ENCODE measurements at places on chromosomes 11 and 22. TPM values are rescaled to one million over a fixed set of nuclear protein-coding genes. Genes with fewer than 3 reads are reported as not detected.

DNA sequence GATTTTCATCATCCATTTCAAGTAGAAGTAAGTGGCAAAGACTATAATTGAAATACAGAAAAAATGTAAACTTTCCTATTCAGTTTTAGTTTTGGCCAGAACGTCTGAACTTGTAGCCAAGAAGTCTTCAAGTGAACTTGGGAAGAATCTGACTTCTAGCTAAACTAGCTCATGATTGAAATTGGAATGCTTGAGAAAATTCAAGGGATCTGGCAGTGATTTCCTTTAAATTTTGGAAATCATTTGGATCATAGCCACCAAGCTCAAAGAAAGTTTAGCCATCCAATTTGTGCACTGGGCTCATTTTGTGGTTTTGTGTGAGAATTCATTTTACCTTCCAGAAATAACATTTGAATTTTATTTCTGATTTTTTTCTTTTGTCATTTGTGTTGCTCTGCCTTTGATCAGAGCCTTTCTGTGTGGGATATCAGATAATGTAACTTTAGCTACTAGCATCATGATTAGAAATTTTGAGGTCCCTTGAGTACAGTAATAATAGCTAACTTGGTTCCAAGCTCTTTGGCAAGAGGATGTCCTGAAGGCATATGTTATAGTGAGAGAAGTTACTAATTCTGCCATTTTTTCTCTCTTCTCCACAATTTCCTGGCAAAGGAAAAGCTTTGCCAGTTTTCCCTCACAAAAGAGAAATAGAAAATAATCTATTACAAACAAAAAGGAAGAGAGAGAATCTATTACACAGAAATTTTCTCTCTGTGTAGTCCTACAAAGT lies 2123.7 kb upstream of the RAG2 start:
- DNase-seq = no peak

Gene BBOX1
- polyA plus RNA-seq = not detected

Gene SPON1
- polyA plus RNA-seq = 0.74 TPM

GRCh38 chr11:37072538-37073055 lies 474.6 kb upstream of the RAG2 start:
- DNase-seq = no peak

Gene CENPM
- polyA plus RNA-seq = 9.3 TPM

- DNase-seq = no peak
Measured at GRCh38 chr11:10991393-10991792, 133.5 kb upstream of the ZBED5 start.

DNA sequence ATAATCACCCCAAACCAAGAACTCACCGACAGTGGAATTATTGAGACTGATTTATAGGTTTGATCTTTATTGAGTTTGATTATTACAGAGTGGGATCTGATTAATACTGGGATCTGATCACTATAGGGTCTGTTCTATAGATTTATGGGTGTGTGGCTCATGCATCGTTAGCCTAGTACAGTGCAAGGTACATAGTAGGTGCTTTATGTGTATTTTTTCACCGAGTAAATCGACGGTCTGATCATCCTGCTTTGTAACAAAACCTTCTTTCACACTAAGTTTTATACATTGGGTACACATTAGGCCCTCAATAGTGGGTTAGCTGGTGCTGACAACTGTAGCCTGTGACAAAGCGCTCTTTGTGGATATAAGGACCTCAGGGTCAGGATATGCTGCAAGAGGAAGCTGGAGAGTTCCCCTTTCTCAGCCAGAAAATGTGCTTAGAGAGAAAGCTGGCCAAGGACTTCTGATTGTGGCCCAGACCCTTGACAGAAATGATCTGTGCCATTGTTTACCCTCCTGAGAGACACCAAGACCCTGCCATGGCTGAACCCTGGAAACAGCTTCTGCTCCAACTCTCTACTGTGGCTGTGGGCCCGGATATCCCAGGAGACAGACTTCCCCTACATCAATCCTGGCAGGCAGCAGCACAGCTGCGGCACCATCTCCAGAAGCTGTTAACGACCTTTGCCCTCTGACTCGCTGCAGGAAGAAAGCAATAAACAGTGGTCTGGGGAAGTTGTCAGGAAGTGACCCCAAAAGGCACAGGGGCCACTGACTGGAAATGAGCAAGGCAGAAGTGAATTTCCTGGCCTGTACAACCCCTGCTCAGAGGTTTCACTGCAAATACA lies 16.1 kb upstream of the TPP1 start:
- no peak for DNase-seq

DNA sequence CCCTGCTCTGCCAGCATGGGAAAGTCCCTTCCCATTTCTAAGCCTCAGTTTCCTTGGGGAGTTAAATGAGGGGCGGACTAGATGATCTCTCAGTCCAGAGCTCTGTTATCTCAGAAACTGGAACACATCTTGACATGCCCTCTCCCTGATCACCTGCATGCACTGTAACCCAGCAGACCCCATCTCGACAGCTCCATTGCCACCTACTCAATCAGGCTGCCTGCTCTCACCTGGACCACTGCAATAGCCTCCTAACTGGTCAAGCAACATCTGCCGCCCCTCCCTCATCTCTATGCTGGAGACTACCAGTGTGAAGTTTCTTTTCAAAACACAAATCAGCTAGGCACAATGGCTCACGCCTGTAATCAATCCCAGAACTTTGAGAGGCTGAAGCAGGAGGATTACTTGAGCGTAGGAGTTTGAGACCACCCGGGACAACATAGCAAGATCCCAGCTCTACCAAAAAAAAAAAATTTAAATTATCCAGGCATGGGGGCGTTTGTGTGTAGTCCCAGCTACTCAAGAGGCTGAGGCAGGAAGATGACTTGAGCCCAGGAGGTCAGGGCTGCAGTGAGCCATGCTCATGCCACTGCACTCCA lies 22.2 kb downstream of the LRRC55 start:
- no peak for DNase-seq

GRCh38 chr22:46124383-46125144 lies 25.8 kb upstream of the PPARA start:
- no peak for DNase-seq

Gene CCDC83
- not detected for polyA plus RNA-seq

All from immature natural killer cell (primary cell).